ENCODE measurements at places on chromosomes 4 and X.

DNA sequence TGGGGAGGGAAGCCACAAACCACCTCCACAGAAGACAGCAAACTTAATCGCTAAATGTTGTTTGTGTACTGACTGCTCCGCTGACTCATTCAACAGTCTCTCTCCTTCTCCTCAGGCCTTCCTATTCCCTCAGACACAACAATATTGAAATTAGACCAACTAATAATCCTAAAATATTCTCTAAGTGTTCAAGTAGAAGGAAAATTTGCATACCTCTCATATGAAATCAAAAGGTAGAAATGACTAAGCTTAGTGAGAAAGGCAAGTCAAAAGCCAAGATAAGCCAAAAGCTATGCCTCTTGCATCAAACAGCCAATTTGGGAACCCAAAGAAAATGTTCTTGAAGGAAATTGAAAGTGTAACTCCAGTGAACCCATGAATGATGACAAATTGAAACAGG lies 75.7 kb upstream of the ARHGAP24 start:
- DNase-seq: no peak

DNA sequence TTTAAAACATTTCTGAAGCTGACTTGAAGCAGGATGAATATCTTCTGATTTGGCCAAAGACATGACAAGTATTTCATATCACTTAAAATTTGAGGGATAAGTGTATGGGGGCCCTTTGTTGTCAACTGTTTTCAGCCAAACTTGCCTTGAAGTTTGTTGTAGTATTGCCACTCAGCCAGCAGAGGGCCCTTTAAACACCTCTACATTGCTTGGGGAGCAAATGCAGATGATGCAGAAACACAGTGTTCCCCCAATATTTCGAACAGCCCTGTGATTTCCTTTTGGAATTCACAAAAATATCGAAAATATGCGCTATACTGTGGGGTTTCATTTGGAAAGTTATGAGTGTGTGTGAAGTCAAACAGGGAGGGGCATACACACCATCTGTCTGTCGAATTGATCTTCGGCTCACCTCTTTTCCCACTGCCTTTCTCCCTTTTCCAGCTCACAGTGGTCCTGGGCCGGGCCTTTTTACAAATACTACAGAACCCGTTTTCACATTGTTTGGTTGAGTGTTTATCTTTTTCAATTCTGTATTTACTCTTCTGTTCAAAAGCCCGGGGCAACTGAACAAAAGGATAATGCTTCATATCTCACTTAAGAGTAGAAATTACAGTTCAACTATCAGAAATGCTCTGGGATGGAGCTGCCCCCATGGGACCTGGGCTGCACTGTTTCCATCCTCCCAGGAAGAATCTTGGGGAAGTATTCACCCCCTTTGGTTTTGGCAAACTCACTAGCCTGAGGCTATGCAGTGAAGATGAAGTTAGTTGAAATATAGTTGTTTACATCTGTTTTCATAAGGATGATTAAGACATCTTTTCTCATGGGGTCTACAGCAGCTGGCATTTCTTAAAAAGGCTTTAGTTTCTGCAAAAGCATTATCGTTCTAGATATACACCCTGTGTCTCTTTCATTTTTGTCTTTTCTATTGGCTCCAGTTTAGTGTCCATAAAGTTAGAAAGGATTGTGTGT lies 137.6 kb downstream of the EGF start:
- DNase-seq: no peak

- DNase-seq: no peak
Observed at GRCh38 chrX:103554687-103555424, 30.5 kb upstream of the TCEAL4 start.

DNA sequence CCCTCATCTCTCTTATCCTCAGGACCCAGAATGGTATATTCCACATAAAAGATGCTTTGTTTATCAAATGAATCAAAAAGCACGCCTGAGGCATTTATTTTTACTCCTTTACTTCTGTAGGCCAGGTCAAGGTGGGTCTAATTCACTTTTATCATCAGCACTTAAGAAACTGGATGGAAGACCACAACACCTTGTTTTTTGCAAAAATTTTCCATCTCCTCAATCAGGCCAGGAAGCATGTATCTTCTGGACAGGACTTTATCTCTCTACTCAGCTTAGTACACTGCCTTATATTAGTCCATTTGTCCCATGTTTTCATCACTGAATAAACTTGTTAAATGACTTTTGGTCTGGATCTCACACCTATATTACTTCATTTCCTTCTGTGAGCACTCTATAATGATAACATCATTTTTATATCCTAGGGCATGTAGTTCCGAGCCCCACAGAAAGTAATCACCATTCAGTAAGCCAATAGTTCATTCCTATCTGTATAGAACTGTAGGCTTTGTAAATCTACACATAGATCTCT lies 260.5 kb downstream of the CHIC1 start:
- DNase-seq: no peak

DNA sequence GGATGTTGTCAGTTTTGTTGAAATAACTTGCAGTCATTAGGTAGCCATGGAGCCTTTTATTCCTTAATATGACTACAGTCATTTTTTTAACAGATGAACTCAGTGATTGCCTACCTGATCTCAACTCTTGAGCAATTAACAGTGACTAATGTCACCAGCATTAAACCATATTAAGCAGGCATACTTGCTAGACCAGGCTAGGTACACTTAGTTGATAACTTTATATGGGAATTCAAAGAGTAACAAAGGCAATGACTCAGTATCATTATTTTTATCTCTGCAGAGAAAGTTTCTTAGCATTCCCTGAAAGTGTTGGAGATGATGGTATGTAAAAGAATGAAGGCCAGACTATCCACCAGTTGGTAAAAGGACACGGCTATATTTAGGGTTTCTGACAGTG lies at the start of gene C4orf54:
Gene C4orf54 (minus strand): TSS at position 31 of the 400 bp plus-strand sequence. CDS start 3,180 bp downstream, outside the sequence.
- DNase-seq: no peak

- DNase-seq: no peak
Observed at GRCh38 chrX:133215747-133216146, 2.4 kb downstream of the TFDP3 start.

- DNase-seq: peak; percentile 4
Observed at GRCh38 chrX:101759000-101759399, 99.3 kb upstream of the ARMCX2 start.

- DNase-seq: no peak
Observed at GRCh38 chrX:3268829-3269228, 77.6 kb downstream of the MXRA5 start.

GRCh38 chrX:129738466-129739308 lies at the start of gene XPNPEP2:
XPNPEP2 (plus strand) TSS chrX:129738979; CDS start chrX:129739214, 235 bp downstream.
- DNase-seq: no peak

DNA sequence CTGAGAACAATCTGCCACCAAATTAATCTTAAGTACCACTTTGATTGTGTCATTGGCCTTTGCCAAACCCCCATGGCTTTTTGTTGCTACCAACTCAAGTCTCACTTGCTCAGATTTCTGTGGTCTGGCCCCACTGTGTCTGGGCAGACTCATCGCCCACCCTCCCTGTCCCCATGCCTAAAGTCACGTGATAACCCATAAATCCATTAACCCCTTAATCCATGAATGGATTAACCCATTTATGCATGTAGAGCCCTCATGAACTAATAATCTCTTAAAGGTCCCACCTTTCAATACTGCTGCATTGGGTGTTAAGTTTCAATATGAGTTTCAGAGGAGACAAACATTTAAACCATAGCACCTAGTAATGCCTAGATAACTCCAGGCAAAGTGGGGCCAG lies 78.5 kb upstream of the BLTP1 start:
- no peak for DNase-seq

- no peak for DNase-seq
Observed at GRCh38 chrX:57227691-57228090, 58.8 kb upstream of the FAAH2 start.

- DNase-seq: no peak
Observed at GRCh38 chr4:155855897-155856296, 10.2 kb downstream of the ASIC5 start.

DNA sequence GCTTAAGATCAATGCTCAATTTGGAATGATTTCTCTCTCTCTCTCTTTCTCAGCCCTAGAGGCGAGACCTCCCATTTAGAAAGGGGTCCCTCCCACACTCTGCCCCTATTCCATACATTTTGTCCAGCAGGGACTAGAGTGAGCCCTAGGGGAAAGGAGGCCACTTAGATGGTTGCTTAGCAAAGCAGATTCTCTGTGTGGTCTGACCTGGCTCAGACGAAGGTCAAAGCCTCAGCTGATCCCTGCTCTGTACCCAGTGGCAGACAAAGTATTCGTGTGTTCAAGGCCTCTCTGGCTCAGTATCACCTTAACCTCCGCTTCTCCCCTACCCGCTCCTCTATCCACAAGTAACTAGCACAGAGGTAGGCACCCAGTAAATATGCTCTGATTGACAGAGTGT lies 78.4 kb downstream of the HPRT1 start:
- no peak for DNase-seq

GRCh38 chr4:37066159-37066558 lies 178.4 kb upstream of the NWD2 start:
- no peak for DNase-seq

GRCh38 chr4:22315628-22316027 lies 200.2 kb downstream of the ADGRA3 start:
- no peak for DNase-seq

DNA sequence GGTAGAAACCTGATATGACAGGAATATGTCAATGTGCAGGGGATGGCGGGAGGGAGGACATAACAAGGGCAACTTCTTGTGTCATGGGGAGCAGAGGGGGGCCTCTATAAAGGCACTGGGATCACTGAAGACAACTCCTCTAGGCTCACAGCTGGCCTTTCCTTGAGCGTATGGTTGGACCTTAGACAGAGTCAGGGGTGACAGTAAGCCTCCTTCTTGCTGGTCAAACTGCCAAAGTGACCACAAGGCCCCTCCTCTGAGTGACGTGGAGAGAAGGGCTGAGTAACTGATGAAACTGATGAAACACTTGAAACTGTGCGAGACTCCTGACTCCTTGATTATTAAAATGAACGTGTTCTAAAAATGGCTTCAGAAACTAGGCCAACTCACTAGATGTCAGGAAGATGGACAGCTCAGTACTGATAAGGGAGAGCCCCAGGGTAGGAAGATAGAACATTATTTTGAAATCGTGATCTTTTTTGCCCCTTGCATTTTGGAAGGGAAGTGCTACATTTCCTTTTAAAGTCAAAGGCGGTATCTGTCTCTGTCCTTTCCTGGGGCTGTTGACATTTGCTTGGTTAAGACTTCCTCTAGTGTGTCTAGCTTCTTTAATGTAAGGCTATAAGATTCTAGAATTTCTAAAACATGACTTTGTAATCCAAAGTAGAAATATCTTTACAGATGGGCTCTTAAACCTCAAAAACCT lies 1.6 kb downstream of the RAB33A start:
- peak; percentile 20 for DNase-seq

All from hypothalamus (tissue), 51 donors.